ENCODE measurements at places on chromosomes 7 and 10.

GRCh38 chr7:1666823-1667565 is 3.1 kb upstream of the ELFN1 start:
- no peak for DNase-seq

- no peak for DNase-seq
These were observed 114.7 kb downstream of the CD36 start for GRCh38 chr7:80752954-80753690.

DNA sequence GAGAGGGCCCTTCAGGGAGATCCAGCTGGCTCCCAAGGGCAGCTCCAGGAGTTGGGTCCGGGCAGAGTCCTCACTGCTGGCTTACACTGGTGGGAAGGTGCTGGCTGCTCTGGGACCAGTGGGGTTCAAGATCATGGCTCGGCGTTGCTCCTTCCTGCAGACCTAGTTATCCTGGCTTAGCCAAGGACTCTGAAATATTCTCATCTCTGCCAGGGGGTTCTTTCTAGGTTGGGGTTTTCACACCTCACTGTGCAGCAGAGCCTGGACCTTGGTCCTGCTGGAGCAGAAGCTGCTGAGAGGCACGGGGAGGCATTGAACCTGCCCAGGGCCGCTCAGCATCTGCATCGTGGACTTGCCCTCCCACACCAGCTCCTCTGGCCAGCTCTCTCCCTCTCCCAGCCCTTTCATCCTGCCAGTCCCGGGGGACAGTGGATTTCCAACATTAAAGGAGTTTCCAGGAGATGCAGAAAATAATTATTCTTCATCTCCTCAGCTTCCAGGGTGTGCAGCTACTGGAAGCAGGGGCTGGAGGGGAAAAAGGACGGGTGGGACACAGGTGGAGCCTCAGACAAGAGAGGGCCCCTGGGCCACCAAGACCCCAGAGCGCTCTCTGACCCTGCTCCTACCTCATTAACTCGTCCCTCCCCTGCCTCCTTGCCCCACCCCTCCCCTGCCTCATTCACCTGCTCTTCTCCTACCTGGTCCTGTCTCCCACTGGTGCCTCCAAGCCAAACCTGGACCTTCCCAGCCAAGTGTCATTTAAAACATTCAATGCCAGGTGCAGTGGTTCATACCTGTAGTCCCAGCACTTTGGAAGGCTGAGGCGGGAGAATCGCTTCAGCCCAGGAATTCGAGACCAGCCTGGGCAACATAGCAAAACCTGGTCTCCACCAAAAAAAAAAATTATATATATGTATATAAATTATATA is 42.5 kb downstream of the JAKMIP3 start:
- DNase-seq = no peak

DNA sequence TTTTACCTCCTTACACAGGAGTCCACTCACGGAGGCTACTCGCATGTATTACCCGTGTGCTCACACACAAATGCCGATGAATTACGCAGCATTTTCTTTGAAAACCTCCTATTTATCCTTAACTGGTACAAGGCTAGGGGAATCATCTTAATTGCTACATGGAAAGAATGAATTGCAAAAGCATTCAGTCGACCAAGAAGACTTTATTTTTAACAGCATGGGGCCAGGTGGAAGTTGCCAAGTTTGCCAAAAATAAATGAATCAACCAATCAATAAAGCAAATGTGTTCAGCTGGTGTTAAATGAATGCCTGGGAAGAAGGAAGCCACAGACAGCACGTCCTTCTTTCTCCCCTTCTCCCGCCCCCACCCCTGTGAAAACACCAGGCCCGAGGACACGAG is 55.8 kb downstream of the CTBP2 start:
- DNase-seq = no peak

GRCh38 chr7:7014827-7015595 is 167.3 kb upstream of the C1GALT1 start:
- DNase-seq = no peak

- DNase-seq = no peak
These were observed 272.4 kb downstream of the CREB5 start for GRCh38 chr7:28684650-28685241.

DNA sequence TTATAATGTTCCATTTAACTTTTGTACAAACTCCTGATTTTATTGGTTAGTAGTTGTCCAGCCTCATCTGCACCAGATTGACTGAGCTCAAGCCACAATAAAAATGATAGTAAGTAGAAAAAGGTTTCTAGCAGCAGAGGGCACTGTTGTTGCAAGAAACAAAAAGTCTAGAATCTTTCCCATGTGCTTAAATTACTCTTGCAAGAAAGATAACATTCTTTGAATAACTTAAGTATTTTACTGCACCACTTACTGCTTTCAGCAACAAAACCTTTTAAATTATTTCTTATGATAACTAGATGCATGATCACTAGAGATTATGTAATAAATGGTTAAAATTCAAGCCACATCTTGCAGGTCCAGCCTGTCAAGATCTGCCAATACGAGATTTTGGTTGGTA is 27.0 kb downstream of the LMOD2 start:
- peak; percentile 38 for DNase-seq

DNA sequence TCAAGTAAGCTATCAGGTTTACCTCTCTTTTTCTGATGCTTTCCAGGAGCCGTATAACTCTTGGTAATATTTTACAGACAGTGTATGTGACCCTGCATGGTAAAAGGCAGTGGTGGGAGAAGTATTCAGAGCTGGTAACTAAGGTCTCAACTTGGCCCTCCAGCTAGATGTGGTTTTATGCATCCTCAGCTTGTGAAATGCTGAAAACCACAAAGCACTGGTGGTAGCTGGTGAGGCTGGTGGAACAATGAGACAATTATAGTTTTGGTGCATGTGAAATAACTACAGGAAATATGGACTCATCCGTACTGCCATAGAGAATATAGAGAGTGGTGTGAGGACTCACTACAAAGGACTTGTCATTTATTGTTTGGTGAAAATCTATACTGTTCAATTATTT is 383.0 kb upstream of the PCDH15 start:
- DNase-seq = no peak

GRCh38 chr7:124692425-124692824 is 73.2 kb downstream of the GPR37 start:
- no peak for DNase-seq

GRCh38 chr10:35607475-35608327 is 2.6 kb downstream of the GJD4 start:
- DNase-seq = no peak

DNA sequence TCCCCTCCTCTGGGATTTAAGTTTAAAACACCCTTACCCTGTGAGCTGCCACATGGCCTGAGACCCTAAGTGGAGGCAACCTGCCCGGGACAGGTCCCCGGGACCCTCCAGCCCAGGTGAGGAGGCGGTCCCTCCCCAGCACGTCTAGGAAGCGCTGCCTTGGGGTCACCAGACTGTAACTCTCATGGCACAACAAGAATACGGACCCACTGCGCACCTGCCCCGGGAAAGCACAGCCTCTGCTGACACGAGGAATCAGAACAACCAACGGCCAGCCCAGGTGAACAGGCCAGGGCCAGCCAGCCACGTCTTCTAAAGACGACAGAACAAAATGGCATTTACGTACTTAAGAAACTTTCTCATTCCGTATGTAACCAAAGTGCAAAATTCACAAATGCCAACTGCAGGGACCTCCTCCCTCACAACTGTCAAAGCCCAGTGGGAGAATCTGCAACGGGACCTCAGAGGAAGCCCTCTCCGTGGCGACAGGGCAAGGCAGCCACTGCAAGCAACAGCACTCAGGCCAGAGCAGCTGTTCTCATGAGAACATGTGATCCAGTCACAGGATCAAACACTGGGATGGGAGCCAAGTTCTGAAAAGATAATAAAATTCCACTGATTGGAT is 208.4 kb downstream of the DIP2C start:
- no peak for DNase-seq

- no peak for DNase-seq
These were observed 10.1 kb downstream of the FOXL3 start for GRCh38 chr7:300048-300447.

DNA sequence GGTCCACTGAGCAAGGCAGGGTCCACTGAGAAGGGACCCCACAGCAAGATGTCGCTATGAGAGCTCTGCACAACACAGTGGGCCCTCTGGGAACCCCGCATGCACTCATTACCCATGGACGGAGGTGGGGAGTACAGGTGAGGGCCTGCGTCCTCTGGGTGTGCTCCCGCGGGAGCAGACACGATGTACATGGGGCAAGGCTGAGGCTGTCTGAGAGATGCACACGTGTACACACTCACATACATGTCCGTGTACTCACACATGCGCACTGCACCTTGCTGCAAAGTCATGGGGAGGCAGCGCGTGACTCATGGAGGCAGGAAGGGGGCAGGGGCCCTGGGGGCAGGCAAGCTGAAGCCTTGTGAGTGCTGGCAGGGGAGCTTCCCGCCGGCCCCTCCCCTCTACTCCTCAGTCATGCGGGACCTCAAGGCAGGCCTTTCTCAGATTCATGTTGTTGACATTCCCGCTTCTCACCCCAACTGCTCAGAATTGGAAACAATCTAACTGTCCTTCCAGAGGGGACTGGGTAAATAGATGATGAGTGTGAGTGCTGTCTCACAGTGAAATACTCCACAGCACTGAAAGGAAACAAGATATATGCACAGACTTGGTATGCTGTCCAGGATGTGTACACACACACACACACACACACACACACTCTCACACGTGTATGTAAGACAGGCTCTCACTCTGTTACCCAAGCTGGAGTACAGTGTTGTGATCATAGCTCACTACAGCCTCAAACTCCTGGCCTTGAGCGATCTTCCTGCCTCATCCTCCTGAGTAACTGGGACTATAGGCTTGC is 40.0 kb downstream of the GOLGA7B start:
- no peak for DNase-seq

DNA sequence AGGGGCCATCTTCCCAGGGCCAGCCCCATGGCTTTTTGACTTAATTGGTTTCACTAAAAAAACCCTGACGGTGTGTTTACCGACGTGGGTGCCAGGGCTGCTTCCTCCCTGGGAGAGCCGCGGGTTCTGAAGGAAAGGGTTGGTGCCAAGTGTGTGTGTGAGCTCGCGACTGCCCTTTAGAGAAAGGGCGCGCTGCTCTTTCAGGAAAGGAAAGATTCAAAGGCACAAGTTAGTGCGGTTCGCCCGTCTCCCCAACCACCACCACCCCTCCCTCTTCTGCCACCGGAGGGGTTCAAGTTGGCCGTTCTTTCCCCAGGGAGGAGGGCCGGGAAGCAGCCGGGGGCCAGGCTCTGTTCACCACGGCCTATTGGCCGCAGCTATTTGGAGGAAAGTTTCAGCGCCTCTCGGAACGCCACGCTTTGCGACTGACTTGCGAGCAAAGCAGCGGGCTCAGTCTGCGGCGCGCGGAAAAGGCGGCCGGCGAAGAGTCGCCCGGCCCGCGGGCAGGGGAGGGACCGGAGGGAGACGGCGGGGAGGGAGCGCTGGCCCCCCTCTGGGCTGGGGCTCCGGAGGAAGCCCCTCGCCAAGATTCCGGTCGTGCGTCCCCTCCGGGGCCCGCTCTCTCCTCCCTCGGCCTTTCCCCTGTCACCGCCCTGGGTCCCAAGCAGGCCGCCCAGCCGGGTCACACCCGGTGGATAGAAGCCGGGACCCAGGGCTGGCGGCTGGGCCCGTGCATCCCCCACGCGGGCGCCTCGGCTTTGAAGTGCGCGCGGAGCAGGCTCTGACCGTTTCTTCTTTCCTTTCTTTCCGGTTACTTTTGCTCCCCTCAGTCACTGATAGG is 165.9 kb upstream of the PPP1R3A start:
- DNase-seq = no peak

DNA sequence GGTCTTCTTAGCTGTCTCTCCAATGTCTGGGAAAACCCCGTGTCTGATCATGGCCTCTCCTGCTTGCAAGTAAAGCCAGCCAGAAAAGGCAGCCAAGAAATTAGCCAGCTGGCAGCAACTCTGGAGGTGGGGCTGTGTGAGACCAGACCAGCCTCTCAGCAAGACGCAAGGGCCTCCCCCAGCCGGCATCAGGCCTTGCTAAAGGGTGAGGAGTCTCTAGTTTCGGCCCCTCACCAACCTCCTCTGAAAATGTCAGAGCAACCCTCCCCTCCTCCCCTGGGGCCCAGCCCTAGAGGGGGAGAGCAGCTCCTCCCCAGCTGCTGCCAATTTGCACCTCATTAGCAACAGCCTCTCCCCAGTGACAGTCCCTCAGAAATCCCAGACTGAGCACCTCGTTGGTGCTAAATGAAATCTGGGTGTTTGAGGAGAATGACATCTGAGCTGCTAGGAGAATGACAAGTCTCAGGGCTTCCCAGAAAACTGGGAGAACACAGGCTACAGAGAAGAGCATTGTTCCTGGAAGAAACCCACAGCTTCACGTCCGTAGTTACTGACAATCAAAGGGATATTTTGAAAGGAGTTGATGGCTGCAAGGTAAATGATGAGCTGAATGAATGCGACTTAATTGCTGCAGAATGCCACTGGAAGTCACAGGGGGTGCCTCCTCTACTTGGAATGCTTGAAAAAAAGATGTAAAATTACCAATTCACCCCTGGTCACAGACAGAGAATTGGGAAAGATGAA is 25.9 kb downstream of the DGKI start:
- DNase-seq = peak; percentile 34

DNA sequence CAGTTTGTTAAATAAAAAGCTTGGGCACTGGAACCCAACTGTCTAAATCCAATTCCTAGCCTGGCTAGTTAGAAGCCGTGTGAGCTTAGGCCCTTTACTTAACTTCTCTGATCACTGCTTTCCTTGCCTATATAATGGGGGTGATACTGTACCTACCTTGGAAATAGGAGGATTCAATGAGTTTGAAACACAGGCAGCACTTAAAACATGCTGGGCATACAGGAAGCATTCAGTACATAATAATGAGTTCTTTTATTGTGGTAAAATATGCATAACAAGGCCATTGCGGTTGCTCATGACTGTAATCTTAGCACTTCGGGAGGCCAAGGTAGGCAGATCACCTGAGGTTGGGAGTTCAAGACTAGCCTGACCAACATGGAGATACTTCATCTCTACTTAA is 47.4 kb upstream of the SEPHS1 start:
- DNase-seq = no peak

DNA sequence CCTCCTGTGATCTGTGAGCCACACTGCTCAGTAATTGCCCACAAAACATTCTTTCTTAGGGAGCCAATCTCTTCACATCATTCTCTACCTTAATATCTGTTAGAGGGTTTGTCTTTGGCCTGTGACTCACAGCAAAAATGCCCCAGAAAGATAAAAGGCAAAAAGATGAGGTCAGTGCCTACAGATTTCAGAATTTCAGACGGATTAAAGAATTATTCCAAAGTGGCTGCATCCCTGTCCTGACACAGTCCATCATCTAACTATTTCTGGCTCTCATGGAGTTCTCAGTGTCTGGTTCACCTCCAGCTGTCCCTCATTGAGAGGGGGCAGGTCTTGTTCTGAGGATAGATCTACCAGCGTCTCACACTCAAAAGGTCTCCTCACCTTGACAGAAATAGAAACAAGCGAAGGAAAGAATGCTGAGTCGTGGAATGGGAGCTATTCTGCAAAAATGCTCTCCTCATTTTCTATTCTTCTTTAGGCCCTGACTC is 138.5 kb upstream of the AOAH start:
- DNase-seq = no peak

- DNase-seq = no peak
These were observed 61.4 kb upstream of the NAMPT start for GRCh38 chr7:106346167-106346677.

GRCh38 chr7:96238976-96239766 is 82.7 kb downstream of the SLC25A13 start:
- DNase-seq = no peak

- no peak for DNase-seq
These were observed 40.9 kb downstream of the ELFN1 start for GRCh38 chr7:1710936-1711335.

Data from AG04450 (cell line).